ENCODE measurements at places on chromosomes 6 and 20.

- DNase-seq: no peak
Observed at GRCh38 chr6:11514672-11515071, 22.9 kb upstream of the TMEM170B start.

DNA sequence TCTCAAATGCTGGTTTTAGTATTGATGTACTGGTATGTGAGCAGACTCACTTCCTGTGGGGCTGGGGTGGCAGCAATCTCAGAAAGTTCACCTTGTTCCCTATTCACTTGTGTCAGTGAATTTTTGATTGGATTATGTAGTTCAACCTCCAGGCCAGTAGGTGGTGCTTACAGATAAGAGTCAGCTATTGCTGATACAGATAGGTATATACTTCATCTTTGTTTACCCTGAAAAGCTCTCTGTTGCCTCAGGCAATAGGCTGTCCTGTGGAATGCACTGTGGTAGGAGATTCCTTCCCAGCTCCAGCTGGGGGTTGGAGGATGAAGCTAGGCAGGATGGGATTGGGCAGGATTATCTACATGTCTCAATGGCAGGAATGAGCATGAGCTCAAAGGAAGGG is 851.2 kb upstream of the EYS start:
- DNase-seq: no peak

DNA sequence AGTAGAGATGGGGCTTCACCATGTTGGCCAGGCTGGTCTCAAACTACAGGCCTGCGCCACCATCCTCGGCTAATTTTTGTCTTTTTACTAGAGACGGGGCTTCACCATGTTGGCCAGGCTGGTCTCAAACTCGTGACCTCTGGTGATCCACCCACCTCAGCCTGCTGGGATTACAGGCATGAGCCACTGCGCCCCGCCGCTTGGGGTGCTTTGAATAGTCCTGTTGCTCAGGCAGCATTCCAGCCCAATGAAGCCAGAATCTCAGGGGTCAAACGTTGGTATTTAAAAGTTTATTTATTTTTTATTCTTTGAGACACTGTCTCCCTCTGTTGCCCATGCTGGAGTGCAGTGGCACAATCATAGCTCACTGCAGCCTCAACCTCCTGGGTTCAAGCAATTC is 11.3 kb downstream of the MOCS3 start:
- no peak for DNase-seq

DNA sequence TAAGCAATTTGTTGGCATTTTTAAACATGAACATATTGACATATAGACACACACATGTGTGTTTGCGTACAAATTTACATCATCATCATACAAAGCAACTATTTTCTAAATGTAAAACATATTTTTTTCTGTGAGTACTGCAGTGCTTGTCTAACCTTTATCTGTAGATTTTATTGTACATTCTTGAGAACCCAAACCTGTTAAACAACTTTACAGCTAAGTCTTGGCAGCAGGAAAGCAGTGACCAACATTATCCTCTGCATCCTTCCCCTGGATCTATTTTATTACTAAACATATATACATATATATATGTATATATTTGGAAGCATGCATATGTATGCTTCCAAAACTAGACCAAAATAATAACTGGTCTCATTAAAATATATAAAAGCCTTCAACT is 10.4 kb upstream of the PLCB1 start:
- DNase-seq: no peak

GRCh38 chr6:169160091-169160854 is 93.4 kb downstream of the THBS2 start:
- no peak for DNase-seq

GRCh38 chr20:38924718-38925117 is 1.5 kb upstream of the FAM83D start:
- no peak for DNase-seq

GRCh38 chr6:62162858-62163257 is 123.2 kb downstream of the KHDRBS2 start:
- no peak for DNase-seq

- DNase-seq: no peak
Observed at GRCh38 chr6:37082390-37083130, 77.1 kb downstream of the FGD2 start.
